ENCODE measurements at places on chromosomes 1 and 21.

DNA sequence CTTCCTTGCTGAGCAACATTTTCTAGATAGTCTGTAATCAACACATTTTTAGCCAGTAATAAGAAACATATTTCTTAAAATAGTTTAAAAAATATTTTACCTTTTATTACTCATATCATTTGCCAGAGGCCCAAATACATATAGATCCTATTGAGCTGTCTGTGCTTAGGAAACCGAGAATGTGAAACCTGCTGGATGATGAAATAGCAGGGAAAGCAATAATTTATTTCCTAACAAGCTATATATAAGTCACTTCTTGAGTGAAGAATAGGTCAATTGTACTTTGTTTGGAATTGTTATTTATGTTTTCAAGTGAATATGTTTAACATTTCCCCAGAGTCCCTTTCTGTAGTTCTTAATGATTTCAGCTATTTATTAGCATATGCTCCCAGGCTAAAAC lies 339.9 kb upstream of the TMPRSS15 start:
- no peak for DNase-seq

DNA sequence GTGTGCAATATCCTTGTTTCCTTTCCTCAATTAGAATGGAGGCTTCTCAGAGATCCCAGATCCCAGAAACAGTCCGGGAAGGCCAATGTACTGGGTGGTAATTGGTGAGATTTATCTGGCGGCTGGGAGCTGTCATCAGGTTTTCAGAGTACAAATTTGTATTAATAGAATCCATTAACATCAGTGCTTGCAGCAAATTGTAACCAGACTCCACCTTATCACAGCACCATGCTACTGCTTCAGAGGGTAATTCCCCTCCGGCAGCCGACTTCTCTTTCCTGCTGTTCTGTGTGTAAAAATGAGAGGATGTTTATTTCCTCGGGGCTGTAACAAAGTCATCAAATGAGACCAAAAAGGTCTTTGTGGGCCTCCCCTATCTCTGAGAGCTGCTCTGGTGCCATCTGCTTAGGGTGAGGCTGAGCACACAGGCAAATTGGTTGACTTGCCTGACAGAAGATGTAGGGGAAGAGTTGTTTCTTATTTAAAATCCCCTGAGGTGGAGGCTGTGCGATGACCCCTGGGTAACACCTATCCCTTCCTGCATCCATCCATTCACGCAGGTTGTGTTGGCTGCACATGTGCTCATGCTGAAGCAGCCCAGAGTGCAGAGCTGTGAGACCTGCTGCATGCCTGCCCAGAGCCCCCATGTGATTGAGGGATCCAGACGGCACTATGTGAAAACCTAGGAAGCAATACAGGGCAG lies 19.2 kb downstream of the NFASC start:
- no peak for DNase-seq

DNA sequence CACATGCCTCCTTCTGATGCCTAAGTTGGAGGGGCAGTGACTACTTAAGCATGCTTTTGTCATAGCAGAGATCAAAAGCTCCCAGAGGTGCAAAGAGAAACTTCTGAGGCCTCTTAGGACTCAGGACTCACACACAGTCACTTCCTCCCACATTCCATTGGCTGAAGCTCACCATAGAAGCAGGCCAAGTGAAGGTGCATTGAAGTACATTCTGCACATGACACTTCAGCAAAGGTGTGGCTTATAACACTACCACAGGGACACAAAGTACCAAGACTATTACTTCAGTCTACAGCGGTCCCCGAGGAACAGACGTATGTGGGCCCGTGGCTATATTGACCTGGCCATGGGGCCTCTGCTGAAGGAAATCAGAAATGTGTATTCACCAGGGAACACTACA lies 2.5 kb upstream of the POGK start:
- no peak for DNase-seq

GRCh38 chr1:34460193-34460592 lies 283.5 kb downstream of the C1orf94 start:
- peak; percentile 20 for DNase-seq

DNA sequence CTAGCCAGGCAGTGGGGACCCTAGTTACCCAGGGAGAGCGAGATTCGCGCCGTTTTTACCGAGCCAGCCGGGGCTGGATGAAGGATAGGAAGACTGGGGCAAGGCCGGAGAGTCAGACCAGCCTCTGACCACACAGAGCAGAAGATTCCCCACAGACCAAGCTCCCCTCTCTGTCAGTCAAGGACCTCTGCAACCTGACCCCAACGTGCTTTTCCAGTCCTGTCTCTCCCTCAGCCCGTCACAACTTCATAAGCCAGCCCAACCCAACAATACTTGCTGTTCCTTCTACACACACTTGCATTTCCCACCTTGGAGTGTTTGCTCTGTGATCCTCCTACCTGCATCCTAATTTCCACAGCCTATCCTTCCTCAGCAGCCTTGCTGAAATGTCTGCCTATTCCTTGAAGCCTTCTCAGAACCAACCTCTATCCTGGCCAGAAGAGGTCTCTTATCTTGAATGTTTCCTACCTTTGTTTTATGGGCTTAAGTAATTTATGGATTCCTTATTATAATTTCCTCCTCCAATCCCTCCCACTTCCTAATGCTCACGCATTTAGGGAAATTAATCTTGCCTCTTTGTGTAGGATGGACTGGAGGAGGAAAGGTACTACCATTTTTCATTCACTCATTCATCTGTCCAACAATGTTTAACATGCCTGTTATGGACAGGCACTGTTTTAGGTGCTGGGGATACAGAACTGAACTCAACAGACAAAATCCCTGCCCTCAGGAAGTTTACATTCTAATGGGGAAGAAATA lies at the start of gene GSTM3:
Gene GSTM3, minus strand, starts transcription at position 424 of the 759 bp plus-strand sequence. CDS start 751 bp downstream, outside the sequence.
- DNase-seq = no peak

DNA sequence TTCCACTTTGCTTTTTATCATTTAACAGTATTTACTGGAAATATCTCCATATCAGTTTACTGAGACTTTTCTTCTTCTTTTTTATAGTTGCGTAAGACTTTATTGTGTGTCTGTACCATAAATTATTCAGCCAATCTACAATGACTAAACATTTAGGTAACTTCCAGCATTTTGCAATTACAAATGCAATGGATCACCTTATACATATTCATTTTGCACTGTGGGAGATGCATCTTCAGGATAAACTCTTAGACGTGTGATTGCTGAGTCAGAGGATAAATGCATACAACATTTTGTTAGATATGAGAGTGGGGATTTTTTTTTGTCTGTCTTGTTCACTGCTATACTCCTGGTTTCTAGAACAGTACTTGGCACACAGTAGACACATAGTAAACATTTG lies 95.7 kb upstream of the GCLM start:
- DNase-seq = no peak

DNA sequence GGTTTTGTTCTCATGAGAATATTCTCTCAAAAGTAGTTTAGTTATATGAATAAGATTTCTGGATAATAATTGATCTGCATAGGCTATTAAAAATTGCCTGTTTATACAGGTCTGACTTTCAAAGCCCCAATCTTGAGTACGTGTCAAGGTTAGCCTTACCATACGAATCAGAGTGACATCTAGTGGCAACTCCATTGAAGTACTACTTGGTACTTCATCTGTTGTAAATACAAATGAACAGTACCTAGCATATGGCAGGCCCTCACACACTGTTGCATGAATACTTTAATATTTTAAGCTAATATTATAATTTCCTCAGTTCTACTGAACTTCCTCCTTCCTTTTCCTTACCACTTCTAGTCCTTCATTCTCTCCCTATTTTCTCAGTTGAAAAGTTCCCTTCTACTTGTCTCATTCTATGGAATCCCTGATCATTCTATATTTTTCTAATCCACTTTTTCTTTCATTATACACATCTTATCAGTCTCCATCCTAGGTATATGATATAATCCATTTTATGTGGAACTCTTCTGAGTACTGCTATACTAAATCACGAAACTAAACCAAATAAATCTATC lies 101.2 kb downstream of the AKT3 start:
- DNase-seq = no peak

DNA sequence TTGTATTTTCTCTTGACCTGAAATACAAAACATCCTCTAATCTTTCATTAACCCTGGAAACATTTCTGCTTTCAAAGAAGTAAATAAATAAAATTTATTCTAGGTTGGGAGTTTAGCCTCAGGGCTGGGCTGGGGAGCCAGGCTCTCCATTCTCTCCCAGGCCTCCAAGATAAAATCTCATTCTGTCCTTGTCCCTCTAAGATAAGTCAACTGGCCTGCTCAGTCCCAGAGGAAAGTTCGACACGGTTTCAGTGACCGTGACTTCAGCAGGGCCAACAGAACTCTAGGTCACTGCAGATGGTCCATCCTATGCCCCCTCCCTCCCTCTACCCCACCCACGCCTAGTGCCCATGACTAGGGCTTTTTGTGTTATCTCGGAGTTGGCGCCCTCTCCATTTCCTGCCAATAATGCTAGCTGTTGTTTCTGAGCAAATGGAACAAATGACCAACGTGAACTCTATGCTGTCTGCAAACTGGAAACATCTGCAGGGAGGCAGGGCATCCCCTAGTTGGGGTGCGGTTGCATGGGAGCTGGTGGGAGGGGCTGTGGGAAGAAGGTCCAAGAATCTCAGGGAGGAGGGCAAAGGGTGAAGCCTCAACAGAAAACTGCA lies 10.1 kb upstream of the ADORA3 start:
- DNase-seq = no peak

GRCh38 chr1:15007842-15008241 lies 145.7 kb upstream of the TMEM51 start:
- DNase-seq = no peak

GRCh38 chr1:22056043-22056442 lies 3.5 kb downstream of the CDC42 start:
- DNase-seq = no peak

GRCh38 chr1:211741788-211742187 lies 66.4 kb upstream of the NEK2 start:
- no peak for DNase-seq

- no peak for DNase-seq
Observed at GRCh38 chr1:12121212-12122003, 45.4 kb upstream of the TNFRSF1B start.

GRCh38 chr21:15009837-15010363 lies 54.9 kb downstream of the NRIP1 start:
- no peak for DNase-seq

DNA sequence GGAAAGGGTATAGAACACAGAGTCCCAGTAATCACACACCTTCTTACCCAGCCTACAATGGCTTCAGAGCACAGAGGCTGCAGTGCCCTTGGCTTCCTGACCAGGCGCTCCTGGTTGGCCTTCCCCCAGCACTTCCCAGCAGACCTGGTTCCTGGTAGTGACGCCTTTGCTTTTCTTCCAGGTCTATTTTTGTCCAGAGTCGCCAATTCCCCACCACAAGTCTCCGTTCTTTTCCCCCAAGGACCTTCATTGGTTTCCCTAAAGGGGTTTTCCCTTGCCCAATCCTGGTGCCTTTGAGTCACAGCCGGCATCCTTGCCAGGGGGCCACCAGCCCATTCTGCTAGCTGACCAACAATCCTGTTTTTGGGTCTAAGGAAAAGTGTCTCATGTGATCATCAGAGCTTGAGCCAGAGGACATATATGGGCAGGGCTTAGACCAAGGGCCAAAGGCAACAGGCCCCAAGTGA lies 84.8 kb downstream of the KCNJ15 start:
- no peak for DNase-seq

GRCh38 chr1:67566803-67567377 lies 118.1 kb upstream of the GADD45A start:
- DNase-seq = no peak

- peak; percentile 71 for DNase-seq
Observed at GRCh38 chr1:160006312-160006940, 25.4 kb downstream of the PIGM start.

GRCh38 chr1:8465013-8465412 lies 147.1 kb downstream of the SLC45A1 start:
- no peak for DNase-seq

- no peak for DNase-seq
Observed at GRCh38 chr1:209544098-209544497, 39.4 kb upstream of the CAMK1G start.

DNA sequence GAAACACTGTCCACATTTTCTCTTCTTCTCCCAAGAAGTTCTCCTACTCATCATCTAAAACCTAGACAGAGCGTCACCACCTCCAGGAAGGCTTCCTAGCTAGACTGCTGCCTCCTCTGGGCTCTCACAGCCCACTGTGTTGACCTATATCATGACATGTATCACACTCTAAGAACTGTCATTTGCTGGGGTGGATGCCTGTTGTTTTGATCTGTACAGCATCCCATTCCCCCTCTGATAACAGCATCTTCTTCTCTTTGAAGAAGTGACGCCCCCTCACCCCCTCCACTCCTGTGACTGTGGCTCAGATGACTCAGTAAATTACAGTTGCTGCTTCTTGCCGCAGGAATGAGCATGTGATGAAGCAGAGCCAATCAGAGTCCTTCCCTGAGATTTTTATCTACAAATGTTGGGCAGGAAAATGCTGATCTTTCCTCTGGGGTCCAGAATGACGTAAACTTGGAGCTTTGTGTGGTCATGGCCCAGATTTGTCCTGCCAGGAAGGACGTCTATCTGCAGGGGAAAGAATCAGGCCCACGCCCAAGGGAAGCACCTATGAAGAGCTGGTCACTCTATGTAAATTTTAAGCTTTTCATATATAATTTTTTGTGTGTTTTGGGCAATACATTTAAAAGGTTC lies 28.0 kb upstream of the FOXO6 start:
- DNase-seq = no peak

GRCh38 chr1:226003502-226004170 lies 4.5 kb upstream of the SDE2 start:
- no peak for DNase-seq

DNA sequence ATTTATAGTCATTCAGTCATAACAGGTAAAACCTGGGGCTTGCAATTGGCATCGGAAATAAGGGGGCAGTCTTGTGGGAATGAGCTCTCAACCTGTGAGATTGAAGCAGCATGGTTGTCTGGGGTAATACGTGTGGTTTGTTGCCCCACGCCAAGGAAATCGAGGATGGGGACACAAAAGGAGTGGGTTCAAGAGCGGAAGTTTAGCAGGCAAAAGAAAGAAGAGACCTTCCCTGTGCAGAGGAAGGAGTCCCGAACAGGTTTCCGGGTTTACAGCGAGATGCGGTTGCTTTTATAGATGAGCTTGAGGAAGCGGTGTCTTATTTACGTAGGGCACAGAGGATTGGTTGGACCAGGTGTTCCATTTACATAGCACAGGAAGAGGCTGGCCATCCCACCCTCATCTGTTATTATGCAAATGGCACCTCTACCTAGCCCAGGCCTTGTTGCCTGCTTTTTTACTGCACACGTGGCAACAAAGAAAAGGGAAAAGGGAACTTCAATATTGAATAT lies 37.3 kb downstream of the IFNAR1 start:
- peak; percentile 64 for DNase-seq

- DNase-seq = no peak
Observed at GRCh38 chr1:29516063-29516820, 279.9 kb downstream of the PTPRU start.

- DNase-seq = no peak
Observed at GRCh38 chr21:16535102-16535422, 805.3 kb downstream of the USP25 start.

All from activated T-cell treated with anti-CD3 and anti-CD28 coated beads, Interleukin-2, amount 50 U/mL, for 1 hour (primary cell).